ENCODE measurements at places on chromosomes 6 and 20.

GRCh38 chr6:127347178-127347577 is 3.8 kb upstream of the ECHDC1 start:
- no peak for DNase-seq

- DNase-seq: no peak
These were observed 15.2 kb downstream of the CDH22 start for GRCh38 chr20:46293084-46293483.

DNA sequence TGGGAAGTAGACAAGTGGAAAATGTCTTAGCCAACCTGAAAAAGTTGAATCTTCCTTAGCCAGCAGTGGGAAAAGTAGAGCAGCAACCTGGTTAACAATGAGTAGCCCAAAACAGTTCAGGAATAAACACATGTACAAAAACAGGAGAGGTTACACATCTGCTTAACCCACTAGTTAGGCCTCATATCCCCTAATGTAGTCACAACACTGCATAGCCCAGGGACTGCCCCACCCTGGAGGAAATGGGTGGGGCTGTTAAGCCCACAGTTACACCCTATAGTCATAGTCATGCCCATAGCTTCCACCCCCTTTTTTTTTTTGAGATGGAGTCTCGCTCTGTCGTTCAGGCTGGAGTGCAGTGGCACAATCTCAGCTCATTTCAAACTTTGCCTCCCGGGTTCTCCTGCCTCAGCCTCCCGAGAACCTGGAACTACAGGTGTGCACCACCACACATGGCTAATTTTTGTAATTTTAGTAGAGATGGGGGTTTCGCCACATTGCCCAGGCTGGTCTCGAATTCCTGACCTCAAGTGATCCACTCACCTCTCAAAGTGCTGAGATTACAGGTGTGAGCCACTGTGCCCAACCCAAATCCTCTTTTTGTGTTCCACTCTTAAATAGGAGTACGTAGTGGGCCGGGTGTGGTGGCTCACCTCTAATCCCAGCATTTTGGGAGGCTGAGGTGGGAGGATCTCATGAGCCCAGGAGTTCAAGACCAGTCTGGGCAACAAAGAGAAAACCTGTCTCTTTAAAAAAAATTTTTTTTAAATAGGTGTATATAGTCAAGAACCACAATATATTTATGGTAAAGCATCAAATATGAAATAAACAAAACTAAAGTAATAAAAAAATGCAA is 24.5 kb downstream of the ILRUN start:
- DNase-seq: no peak

DNA sequence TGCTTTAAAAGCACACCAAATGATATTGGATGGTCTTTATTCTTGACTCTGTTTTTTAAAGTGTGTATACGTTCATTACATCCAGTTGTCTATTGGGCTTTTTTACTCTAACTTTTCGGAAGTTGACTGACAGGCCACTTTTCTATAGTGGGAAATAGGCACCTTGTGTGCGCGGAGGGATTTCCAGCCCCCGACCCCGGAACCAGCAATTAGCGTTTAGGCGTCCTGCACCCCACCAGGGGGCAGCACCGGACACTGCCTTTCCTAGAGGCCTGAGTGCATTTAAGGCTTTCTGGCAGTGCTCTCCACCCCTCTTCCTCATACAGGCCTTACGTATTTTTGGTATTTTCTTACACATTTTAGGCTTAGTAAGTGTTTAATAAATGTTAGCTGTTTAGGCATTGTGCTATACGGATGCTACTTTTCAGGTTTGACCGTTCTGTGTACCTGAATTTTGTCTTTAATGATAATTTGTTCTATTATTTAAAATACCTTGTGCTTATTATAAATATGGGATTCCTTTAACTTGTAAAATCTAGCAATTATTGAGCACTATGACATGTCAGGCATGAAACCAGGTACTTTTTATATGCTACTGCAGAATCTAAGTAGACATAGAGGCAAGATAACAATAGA is 231.8 kb downstream of the BCKDHB start:
- DNase-seq: peak; percentile 41

- peak; percentile 8 for DNase-seq
These were observed 1.2 kb downstream of the CHMP4B start for GRCh38 chr20:33812152-33812849.

GRCh38 chr20:62391165-62392076 is 4.5 kb downstream of the RPS21 start:
- DNase-seq: no peak

GRCh38 chr6:69780585-69781178 is 16.1 kb downstream of the LMBRD1 start:
- no peak for DNase-seq

DNA sequence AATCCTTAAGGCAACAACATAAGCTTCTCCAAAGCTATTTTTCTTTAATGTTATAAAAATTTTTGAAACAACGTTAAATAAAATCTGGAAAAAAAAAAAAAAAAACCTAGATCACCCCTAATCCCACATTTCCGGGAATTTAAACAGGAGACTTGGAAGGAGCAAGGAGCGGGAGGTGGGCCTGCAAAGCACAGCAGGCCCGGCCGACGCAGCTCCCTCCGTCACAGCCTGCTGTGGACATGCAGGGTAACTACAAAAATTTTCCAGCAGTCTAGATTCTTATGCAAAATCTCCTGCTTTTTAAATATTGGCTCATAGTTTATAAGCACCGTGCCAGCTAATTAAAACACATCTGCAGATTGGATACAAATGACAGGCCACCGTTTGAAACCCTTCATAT is 23.5 kb downstream of the FOXF2 start:
- DNase-seq: no peak

- DNase-seq: no peak
These were observed 32.5 kb downstream of the MGME1 start for GRCh38 chr20:18001131-18001921.

DNA sequence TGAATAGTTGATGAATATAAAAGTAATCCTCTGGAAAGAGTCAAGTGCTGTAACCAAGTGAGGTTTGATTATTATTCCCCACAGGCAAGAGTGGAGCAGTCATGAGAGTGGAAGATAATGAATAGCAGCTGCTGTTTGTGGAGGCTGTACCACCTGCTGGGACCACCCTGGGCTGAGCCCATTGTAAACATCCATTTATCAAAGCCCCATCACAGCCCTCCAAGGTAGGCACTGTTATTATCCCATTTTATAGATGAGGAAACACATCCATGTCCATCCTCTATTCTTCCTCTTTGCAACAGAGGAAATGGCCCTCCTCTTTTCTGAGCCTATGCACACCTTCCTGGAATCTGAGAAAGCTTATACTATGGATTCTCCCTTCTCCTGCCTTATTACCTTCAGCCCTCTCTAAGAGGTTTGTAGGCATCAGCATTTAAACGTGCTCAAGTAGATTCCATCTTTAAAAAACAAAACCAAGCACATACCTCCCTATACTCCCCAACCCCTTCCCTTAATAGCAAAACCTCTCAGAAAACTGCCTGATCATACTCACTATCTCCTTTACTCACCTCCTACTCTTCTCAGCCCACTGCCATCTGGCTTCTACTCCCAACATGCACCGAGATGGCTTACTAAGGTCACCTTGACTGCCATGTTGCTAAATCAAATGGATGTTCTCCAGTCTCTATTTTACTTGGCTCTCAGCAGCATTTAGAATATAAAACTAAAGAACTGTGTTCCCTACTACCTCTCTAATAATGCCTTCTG is 37.1 kb downstream of the CDH22 start:
- no peak for DNase-seq

DNA sequence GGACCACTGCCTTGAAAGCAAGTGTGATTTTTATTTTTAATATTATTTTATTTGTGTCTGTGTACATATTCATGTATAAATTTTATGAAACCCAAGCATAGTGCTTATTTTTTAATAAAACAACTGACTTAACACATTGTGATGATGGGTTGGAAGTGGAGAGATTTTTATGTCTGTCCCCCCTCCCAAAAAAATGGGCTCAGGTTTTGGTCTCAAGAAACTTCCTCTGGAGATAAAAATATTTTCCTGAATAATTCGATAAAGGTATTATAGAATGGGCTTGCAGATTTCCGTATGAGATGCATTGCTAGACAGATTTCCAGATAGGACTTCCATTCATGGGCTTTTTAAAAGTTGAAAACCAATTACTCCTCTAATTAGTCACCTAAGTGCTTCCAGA is 2.7 kb downstream of the FOXQ1 start:
- no peak for DNase-seq

DNA sequence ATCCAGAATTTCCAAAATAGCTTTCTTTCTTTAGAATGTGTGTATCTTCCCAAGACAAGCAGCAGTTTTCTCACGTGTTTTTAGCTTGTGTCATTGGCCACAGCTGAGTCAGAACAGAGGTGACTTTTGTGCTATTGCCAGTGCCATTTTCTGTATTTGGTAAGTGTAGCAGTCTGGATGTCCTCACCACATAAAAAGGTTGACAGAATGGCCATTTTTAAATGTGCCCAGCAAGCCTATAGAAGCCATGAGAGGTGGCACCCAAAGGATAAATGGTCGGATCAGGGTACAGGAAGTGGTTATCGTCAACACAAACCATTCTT is 269.5 kb upstream of the HSF2 start:
- DNase-seq: no peak

DNA sequence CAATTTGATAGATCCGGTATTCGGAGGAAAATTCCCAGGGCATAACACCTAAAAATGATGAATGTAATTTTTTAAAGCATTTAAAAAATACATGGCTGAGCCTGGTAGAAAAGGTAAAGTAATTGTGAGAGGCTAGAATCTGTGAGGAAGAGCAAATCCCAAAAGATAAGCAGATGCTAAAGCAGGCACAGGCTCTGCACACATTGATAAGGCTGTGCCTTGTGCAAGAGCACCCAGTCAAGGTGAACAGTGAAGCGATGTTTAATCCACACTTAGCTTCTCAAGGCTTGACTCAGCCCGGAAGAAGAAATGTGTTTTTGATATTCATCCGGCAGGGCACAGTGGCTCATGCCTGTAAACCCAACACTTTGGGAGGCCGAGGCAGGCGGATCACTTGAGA is 5.1 kb upstream of the EPB41L2 start:
- DNase-seq: no peak

- DNase-seq: no peak
These were observed 311.6 kb upstream of the ECI2 start for GRCh38 chr6:4446982-4447381.

DNA sequence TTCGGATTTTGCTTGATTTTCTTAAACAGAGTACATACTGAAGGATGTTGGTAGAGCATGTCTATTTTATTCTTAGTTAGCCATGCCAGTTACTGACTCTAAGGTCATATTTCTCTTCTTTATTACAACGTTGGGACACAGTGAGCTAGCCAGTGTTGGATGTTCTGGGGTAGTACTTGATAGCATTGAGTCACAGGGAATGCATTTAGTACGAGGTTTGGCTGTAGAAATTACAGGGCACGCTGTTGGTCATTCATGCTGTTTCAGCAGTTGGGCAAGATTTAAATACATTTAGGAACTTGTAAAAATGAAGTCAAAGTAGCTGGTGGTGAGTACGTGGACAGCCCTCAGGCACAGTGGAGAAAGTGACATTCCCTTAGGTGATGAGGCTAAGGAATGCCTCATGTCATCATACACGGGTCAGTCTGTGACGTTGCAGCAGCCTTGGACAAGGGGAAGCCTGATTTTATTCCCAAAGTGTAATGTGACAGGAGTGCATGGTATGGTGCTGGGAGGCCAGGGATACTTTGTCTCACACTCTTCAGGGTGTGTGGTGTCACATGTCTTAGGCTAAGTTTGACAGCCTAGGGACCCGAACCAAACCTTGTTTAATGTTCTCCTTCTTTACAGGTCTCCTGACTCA is 57.7 kb upstream of the SLC22A1 start:
- DNase-seq: no peak

DNA sequence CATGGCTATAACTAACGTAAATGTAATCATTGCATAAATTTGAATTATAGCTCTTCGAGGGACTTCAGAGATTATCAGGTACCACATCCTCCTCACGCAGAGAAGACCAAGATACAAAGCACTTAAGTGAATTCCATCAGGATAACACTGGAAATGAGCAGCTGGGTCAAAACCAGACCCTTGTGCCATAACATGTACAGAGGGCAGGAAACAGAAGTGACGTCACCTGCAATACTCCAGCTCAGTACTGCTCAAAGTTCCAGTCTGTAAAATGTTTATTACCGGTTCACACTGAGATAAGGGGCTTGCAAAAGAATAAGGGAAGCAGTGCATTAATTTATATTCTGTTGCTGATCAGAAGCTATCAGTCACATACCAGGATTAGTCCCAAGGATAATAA is 45.8 kb downstream of the RGS17 start:
- no peak for DNase-seq

- DNase-seq: no peak
These were observed 31.8 kb downstream of the TFAP2B start for GRCh38 chr6:50850223-50851048.

DNA sequence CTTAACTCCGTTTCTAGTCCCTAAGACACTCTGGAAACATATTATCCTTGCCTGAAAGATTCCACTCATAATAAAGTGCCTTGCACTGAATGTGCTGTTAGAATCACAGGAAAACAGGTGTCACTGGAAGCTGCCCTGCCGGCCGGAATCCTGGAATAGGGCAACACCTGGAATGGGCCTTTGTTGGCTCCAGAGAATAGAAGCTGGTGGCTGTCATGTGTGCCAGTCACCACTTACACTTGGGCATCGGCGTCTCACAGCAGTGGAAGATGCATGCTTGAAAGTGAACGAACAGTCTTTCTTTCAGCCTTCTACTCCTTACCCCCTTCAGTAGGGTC is 90.8 kb upstream of the AFDN start:
- no peak for DNase-seq

- DNase-seq: no peak
These were observed 54.9 kb downstream of the EZR start for GRCh38 chr6:158764183-158764849.

GRCh38 chr6:11459079-11459610 is 78.4 kb upstream of the TMEM170B start:
- no peak for DNase-seq
